ENCODE measurements at places on chromosomes 11 and 22. TPM values are rescaled to one million over a fixed set of nuclear protein-coding genes. Genes with fewer than 3 reads are reported as not detected.

DNA sequence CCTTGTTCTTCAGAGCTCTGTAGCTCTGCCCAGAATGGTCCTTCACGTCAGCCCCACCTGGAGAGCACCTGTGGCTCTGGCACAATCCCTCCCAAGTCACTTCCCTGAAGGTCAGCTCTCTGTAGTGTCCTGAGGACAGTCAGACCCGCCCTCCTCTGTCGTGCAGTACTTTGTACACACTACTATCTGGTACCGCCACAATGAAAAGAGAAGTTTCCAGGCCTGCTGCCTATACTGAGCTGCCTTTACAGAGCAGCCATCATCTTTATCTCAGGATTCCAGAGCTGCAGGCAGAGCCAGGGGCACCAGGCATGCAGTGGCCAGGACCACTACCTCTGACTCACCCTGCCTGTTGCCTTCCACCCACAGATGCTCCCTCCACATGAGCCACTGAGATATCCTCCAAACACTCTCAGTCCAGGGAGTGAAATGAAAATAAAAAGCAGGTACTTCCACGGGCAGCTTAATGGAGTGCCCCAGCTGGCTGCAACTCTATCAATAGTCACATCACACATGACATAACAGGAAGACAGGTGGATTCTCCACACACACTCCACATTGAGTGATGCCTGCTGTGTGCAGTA lies 7.3 kb downstream of the PACSIN2 start:
- peaks cover 26% of the 10 kb centered on the region for H3K4me1 ChIP-seq
- H3K27me3 ChIP-seq: no peaks in the 10 kb centered on the region
- no peaks in the 10 kb centered on the region for H3K36me3 ChIP-seq
- peak overlapping the region; percentile 27 for H3K27ac ChIP-seq
- DNase-seq: no peak

Gene CELSR1
- 0.13 TPM for total RNA-seq

Gene OR51B5
- total RNA-seq: not detected

DNA sequence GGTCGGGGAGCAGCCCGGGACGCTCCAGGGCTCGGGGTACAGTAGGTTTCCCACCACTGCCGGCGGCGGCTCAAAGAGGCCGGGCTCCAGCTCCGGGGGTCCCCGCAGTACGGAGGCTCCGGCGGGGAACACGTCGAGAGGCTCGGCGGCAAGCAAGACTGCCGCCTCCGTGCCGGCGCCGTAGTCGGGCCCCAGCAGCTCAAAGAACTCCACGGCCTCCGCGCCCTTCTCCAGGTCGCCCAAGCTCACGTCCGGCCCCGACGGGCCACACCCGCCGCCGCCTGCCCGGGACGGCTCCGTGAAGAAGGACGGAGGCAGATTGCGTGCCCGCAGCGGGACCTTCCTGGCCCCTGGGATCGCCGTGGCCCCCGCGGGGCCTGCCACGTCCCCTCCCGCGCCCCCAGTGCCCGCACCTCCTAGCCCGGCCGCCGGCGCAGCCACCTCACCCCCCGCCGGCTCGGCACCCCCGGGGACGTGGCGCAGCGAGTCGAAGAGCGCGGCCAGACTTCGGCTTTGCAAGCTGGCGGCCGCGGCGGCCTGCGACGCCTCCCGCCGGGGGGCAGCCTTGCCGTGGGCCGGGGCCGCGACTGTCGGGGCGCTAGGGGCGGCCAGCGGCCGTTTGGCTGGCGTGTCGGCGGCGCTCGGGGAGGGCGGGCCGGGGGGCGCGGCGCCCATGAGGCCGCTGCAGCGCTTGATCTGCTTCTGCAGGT lies 775 bp downstream of the FAM181B start:
- peaks cover 13% of the 10 kb centered on the region for H3K27me3 ChIP-seq
- DNase-seq: peak; percentile 45
- no peaks in the 10 kb centered on the region for H3K4me1 ChIP-seq

Gene CAPN5
- total RNA-seq: 1.3 TPM

GRCh38 chr11:80365980-80366379 lies 925.1 kb upstream of the TENM4 start:
- DNase-seq: no peak
- H3K4me3 ChIP-seq: no peak overlapping the region
- no peaks in the 10 kb centered on the region for H3K4me1 ChIP-seq
- H3K36me3 ChIP-seq: no peaks in the 10 kb centered on the region

Gene MMP8
- not detected for total RNA-seq

DNA sequence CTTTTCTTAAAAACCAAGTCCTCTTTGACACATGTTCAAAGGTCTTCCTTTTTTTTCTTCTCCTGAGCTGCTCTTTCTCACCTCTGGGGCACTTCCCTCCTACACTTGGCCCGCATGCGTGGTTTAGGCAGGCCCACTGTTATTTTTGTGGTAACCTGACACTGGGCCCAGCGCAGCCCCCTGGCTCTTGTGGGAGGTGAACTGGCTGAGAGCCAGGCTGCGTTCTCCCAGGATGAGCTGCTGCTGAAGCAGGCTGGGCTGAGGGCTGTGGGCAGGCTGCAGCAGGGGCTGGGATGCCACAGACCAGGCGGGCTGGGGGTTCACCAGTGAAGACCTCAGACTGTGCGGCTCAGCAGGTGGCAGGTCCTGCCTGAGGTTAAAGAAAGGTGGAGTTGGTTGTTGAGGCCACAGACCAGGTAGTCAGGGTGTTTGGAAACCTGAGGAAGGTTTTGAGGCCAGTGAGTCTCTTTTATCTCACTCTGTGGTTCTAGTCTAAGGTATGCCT lies 72.4 kb downstream of the TEAD1 start:
- H3K4me3 ChIP-seq: peak overlapping the region; percentile 56
- peak overlapping the region; percentile 81 for H3K27ac ChIP-seq
- no peaks in the 10 kb centered on the region for H3K36me3 ChIP-seq
- H3K4me1 ChIP-seq: peaks cover 88% of the 10 kb centered on the region
- H3K27me3 ChIP-seq: no peaks in the 10 kb centered on the region
